ENCODE measurements at places on chromosomes 2 and 18.

- no peak for DNase-seq
Measured at GRCh38 chr18:59733421-59733820, 36.2 kb upstream of the CCBE1 start.

GRCh38 chr2:60510713-60511112, 42.7 kb downstream of the BCL11A start:
- no peak for DNase-seq

- peak; percentile 30 for DNase-seq
Measured at GRCh38 chr18:73942081-73942625, 205.5 kb downstream of the FBXO15 start.

DNA sequence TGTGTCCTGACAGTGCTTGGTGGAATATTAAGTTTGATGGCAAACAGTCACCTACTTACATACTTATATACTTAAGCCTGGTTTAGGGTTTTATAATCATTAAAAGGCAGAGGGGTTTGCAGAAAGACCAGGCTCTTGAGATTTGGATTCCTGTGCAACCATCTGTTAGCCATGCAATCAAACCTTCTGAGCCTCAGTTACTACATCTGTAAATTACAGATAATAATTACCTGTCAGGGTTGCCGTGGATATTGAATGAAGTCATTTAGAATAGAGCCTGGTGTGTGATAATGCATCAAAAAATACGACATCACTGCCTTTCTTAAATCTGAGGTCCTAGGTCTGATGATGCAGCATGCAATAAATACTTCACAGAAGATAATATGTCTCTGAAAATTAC, 152.9 kb downstream of the ARHGAP28 start:
- DNase-seq = no peak

DNA sequence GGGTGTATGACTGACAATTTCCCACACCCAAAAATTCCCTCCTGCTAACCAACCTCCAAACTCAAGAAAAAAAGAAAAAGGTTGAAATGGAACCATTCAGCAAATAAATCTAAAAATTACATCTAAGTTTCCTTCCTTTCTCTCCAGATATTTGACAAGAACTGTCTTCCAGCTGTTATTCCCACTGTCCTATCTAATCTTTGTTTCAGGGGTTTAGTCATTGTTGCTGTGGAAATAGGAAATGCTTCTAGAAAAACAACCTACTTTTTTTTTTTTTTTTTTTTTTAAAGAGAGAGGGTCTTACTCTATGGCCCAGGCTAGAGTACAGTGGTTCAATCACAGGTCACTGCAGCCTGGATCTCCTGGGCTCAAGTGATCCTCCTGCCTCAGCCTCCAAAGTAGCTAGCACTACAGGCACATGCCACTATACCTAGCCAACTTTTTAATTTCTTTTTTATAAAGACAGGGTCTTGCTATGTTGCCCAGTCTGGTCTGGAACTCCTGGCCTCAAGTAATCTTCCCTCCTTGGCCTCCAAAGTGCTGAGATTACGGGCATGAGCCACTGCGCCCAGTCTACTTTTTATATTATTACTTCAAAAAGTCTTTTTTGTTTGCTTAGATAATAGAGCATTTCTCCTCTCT, 88.1 kb downstream of the ITSN2 start:
- DNase-seq = no peak
